ENCODE measurements at places on chromosomes 1 and 21.
A peak's percentile ranks its signal among the peaks of the same experiment; 100 is the strongest.

- DNase-seq: no peak
Observed at GRCh38 chr1:44212355-44213221, 683 bp upstream of the DMAP1 start.

GRCh38 chr1:204194080-204194479, 2.2 kb downstream of the KISS1 start:
- DNase-seq: no peak

- no peak for DNase-seq
Observed at GRCh38 chr1:220880726-220881506, 1.7 kb downstream of the HLX start.

- DNase-seq: no peak
Observed at GRCh38 chr1:213397638-213398037, 346.6 kb downstream of the RPS6KC1 start.

DNA sequence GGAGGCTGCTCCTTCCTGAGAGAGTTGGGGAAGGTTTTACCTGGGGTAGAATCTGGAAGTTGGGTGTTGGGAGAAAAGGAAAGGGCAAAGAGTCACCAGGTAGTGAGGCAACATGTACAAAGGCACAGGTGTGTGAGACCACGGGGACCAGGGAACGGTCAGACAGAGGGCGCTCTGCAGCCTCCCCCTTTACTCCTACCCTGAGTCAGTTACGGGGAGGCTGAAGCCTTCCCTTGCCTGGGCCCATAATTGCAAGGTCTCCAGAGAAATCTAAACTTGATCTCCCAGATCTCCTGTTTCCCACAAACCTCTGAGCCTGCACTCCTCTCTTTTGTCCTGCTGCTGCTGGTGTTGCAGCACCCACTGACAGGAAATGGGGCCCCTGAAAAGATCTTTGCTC, 22.0 kb downstream of the CCN1 start:
- DNase-seq: no peak

GRCh38 chr1:39142401-39143060, 62.0 kb upstream of the MACF1 start:
- peak; percentile 99 for DNase-seq

GRCh38 chr1:213647864-213648650, 339.7 kb upstream of the PROX1 start:
- no peak for DNase-seq

DNA sequence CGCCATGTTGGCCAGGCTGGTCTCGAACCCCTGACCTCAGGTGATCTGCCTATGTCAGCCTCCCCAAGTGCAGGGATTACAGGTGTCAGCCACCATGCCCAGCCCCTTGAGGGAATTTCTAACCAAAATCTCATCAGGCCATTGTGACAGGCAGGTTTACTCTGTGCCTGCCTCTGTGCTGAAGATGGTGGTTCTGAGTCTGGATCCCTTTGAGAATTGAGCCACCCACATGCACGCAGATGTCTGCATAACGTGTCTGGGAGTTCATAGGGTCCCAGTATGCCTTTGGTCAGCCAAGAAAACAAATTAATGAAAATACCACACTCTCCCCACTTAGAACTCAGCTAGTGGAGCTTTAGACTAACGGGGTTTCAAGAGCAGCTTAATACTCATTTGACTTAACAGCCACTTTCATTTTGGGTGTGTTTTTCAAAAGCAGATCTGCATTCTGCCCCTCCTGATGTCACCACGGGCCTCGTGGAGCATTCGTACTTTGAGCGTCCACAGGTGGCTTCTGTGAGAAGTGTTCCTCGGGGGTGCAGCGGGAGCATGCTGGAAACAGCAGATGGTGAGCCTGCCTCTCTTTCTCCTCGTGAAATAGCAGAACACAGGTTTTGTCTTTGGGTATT, 45.3 kb downstream of the DIP2A start:
- DNase-seq: no peak

DNA sequence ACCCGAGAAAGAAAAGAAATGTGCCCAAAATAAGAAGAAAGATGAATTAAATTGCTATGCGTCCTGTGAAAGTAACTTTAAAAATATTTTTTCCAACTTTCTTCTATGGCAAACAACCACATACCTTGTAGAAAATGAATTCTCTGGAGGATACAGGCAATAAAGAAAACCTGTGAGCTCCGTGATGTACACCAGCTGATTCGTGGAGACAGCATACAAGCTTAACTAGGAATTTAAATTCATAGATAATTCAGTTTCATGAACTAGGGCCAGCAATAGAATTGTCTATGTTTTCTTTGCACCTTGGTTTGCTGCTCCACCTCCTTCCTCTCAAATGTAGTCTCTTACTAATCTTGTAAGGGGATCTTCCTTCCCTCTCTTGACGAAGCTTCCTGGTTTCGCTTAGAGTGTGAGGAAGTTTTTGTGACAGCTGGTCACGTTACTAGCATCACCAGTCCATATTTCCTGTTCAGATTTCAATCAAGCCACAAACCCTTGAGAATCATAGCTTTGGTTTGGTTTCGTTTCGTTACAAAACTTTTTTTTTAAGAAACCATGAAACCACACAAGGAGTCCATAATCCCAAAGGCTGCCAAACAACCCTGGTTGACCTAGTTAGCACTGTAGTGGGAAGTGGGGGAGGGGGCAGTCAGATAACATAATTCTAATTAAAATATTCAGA, 35.8 kb downstream of the GREM2 start:
- DNase-seq: no peak

GRCh38 chr1:55428231-55428630, 213.1 kb upstream of the USP24 start:
- no peak for DNase-seq

GRCh38 chr1:53639996-53640700, 98.8 kb downstream of the GLIS1 start:
- no peak for DNase-seq

DNA sequence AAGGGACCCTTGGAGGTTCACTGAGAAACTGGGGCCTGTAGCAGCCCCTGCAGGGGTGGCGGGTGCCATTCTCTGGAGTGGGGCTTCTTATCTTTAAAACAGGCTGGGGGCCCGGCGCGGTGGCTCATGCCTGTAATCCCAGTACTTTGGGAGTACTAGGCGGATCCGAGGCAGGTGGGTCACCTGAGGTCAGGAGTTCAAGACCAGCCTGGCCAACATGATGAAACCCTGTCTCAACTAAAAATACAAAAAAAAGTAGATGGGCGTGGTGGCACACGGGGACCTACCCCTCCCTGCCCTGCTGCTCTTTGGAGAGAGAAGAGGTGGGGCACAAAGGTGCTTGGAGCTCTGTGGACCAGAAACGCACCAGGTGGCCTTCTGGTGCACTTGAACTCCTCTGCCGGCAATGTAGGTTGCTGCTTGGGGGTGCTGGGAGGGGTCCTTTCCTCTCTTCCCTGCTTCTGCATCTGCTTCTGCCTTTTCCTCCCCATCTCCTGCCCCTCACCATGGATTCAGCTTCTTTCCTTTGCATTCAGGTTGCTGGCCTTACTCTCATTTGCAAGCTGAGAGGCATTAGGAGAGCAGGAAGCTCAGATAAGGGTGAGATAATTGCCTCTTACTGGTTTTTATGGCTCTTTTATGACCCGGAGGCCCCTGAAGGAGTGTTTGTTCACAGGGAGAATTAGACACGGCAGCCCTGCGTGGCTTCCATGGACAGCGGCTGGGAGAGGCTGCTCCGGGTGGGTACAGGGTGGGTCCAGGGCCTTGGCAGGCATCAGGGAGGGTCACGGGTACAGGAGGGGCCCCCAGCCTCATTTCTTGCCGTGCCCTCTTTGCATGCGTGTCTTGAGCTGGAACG, 57.4 kb downstream of the ARHGEF10L start:
- peak; percentile 98 for DNase-seq

DNA sequence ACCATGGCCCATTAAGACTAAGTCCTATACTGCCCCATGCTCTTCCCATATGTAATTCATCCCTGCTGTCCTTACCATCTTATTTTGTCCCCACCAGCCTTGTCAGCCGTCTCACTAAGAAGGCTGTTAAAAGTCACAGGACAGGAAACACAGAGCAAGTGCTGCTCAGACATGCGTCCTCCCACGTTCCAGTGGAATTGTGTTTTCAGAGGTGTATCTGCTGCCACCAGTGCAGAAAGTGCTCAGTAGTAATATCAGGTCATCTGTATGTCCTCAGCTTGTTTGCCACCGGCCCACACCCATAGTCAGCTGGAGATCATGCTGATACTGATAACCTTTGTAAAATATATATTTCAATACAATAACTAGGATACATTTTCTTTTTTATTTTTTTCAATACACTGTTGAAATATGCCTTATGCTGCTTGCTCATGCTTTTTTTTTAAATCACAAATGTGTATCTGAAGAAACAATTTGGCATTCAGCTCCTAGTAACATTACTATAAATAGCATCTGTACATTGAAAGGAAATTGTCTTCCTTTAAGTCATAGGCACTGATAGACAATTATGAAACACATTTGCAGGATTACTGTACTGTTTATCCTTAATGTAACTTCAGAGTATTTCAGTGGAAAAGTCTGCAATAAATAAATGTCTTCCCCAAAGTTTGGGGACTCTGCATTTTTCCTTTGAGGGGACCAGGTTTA, 156.9 kb downstream of the EDEM3 start:
- DNase-seq: no peak

- no peak for DNase-seq
Observed at GRCh38 chr1:89918794-89919155, 76.1 kb upstream of the ZNF326 start.

DNA sequence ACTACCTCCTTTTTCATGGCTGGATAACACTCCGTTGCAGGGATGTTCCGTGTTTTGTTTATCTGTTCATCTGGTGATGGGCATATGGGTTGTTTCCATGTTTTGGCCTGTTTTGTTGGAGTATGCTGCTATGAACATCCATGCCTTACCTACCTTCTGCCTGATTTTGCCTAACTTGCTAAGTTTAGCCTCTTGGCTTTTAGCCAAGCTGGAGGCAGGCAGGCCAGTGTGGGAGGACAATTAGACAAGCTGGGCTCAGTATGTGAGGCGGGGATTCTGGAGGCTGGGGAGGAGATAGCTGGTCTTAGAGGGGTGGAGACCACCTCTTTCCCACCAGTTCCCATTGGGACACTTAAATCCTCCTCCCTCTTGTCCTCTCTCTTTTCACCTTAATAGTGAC, 98.4 kb upstream of the WNT4 start:
- no peak for DNase-seq

GRCh38 chr21:17673261-17674020, 60.7 kb upstream of the BTG3 start:
- DNase-seq: no peak

DNA sequence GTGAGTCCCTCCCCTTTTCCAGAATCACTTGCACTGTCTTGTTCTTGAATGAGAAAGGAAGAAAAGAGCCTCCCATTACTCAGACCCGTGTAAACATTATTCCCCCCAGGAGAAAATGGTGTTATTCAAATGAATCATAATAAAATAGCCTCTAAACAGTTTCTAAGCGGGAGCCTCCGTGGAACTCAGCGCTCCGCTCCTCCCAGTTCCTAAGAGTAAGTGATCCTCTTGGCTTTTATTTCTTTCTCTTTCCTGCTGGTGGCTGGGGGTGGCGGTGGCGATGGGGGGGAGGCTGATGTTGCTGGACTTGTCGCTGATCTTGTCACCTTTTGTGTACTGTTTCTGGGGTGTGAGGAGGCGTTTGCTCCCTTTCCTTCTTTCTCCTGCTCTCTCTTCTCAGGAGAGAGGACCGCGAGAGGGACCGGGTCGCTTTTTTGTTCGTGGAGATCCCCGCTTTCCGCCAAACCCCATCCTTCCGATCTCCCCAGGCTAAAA, 781 bp downstream of the PROX1 start:
- no peak for DNase-seq

DNA sequence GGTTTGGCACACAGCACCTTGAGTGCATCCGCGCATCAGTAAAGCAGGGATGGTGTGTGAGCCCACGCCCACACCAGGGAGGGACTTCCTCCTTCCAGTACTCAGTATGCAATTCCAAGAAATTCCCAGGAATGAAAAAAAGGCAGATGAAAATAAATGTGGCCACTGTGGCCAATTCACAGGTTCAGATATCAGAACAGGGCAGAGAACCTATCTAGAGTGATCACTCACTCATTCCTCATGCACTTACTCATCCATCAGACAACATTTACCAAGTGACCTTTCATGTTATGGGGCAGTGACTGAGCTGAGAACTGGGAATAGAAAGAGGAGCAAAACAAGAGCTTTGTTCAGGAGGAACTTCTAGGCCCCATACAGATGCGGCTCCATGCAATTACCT, 113.7 kb downstream of the ZSCAN20 start:
- no peak for DNase-seq

DNA sequence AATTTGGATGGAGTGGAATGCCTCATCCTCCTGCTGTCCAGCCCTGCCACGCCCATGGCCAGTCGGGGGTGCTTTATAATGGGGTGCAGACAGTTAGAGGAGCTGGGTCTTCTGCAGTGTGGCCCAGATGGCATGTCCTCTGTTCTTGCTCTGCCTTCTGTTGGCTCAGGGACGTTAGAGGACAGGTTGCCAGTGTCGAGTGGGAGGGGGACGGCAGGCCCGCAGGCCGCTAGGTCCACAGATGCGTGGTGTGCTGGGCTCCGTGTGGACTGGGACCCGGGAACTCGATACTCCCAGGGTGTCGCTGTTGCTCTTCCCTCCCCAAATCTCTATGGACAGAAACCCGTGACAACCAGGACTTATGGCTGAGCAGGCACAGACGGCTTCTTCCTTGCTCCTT, 33.3 kb downstream of the SIM2 start:
- no peak for DNase-seq

DNA sequence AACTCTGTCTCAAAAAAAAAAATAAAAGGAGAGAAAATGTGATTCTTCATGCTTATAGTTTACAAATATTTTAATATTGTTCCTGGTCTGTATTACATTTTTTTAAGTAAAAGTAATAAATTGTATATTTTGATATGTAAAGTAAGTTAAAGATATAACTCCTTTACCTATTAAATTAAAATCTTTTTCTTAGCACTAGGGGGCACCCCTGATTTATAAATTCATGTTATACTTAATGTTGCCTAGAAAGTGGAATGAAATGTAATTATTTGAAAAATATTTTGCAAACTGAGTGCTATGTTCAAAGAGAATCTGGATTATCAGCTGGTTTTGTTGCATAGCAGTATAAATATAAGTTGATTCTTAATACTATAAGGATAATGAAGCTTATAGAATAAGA, 49.2 kb downstream of the RALGPS2 start:
- DNase-seq: no peak

- no peak for DNase-seq
Observed at GRCh38 chr1:59900640-59901039, 25.9 kb downstream of the CYP2J2 start.

- no peak for DNase-seq
Observed at GRCh38 chr1:55695552-55695951, 480.4 kb upstream of the USP24 start.

DNA sequence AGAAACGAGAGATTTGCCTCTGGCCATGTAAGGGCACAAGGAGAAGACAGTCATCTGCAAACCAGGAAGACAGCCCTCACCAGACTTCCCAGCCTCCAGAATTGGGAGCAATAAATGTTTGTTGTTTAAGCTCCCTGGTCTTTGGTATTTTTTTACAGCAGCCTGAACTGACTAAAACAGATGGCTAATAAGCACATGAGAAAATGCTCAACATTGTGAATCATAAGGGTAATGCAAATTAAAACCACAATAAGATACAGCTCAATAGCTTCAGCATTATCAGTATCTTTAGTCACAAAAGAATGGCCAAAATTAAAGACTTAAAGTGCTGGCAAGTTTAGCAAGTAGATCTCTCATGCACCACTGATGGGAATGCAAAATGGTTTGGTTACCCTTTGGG, 11.7 kb downstream of the UBE2G2 start:
- DNase-seq: no peak

- DNase-seq: no peak
Observed at GRCh38 chr1:210731193-210731592, 402.5 kb downstream of the HHAT start.

GRCh38 chr1:192949783-192950182, 109.4 kb downstream of the UCHL5 start:
- DNase-seq: no peak

All from DMS79 (cell line).